ENCODE measurements at places on chromosomes 1 and 21.

DNA sequence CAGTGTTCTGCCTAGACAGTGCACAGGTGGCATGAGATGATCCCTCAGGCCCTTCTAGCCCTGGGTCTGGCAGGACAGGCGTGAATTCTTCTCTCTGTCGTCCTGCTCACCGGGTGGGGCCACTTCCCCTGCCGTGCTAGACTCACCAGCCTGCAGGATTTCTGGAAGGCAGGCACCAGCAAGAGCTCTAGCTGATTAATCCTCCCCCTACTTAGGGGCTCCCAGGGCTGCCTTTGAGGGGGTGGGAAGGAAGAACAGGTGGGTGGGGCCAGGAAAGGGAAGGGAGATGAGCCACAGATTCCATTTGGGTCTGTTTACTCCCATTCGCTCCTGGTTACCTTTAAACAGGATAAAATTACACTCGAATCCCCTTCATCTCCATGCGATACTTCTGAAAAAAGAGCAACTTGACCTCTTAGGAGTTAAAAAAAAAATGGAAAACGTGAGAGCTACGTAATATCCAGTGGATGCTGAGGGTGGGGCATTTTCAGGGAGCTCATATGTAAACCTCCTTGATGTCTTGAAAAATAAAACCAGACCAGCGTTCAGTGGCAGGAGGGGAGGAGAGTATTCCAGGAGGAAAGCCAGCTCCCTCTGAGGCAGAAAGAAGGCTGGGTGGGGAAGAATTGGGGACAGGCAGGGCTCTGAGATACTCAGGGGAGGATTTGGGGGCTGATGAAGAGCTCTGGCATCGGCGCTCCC lies 665.5 kb downstream of the PTPRU start:
- no peak overlapping the region for H3K27ac ChIP-seq
- no peaks in the 10 kb centered on the region for H3K36me3 ChIP-seq
- H3K4me3 ChIP-seq = no peak overlapping the region
- H3K27me3 ChIP-seq = no peaks in the 10 kb centered on the region
- DNase-seq = no peak

DNA sequence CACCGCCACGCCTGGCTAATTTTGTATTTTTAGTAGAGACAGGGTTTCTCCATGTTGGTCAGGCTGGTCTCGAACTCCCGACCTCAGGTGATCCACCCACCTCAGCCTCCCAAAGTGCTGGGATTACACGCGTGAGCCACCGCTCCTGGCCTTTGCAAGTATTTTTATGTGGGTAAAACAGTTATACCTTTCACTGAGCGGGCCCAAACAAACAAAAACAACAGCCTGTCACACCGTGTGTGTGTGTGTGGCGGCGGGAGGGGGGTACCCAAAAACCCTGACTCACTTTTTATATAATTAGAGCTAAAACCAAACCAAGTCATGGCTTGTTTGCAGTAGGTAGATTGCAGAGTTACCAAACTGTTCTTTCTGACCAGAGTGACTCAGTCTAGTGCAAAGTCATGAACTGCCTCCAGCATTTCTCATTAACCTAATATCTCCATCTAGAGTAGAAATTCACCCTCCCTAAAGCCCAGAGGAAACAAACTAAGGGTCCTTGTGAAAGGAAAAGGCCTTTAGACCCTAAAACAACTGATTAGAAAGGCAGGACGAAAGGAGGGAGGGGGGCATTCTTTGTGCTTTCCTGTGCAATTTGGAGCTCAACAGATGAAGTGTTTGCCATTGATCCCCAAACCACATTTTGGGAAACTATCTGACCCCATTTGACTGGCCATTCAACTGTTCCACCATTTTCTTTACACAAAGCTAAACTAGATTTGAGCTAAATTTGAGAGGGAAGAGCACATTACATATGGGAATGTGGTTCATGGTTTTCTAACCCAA lies 181.0 kb downstream of the DHRS3 start:
- H3K4me3 ChIP-seq = no peak overlapping the region
- no peaks in the 10 kb centered on the region for H3K27me3 ChIP-seq
- H3K36me3 ChIP-seq = no peaks in the 10 kb centered on the region
- H3K4me1 ChIP-seq = peaks cover 84% of the 10 kb centered on the region
- no peak for DNase-seq

GRCh38 chr1:245154429-245155271 lies at the start of gene KIF26B:
Gene KIF26B (plus strand): TSS chr1:245154985. CDS start chr1:245155425, 440 bp downstream.
- DNase-seq = no peak
- no peaks in the 10 kb centered on the region for H3K36me3 ChIP-seq
- H3K4me1 ChIP-seq = peaks cover 3% of the 10 kb centered on the region
- H3K27me3 ChIP-seq = peaks cover 2% of the 10 kb centered on the region
- peak within 1 kb of the TSS; percentile 90 for H3K4me3 ChIP-seq

GRCh38 chr1:33455539-33456501 lies 16.6 kb upstream of the ZSCAN20 start:
- DNase-seq = no peak
- no peaks in the 10 kb centered on the region for H3K4me1 ChIP-seq
- no peak overlapping the region for H3K4me3 ChIP-seq
- H3K27me3 ChIP-seq = no peaks in the 10 kb centered on the region

- H3K36me3 ChIP-seq = no peaks in the 10 kb centered on the region
- no peaks in the 10 kb centered on the region for H3K4me1 ChIP-seq
- no peak for DNase-seq
- no peaks in the 10 kb centered on the region for H3K27me3 ChIP-seq
These were observed 154.2 kb downstream of the PTGER3 start for GRCh38 chr1:70893381-70893780.

- no peak for DNase-seq
- H3K4me1 ChIP-seq = peaks cover 8% of the 10 kb centered on the region
- no peak overlapping the region for H3K27ac ChIP-seq
- H3K4me3 ChIP-seq = no peak overlapping the region
- H3K27me3 ChIP-seq = peaks cover 22% of the 10 kb centered on the region
- no peaks in the 10 kb centered on the region for H3K36me3 ChIP-seq
These were observed 37.0 kb upstream of the TENT5B start for GRCh38 chr1:27049607-27050006.

DNA sequence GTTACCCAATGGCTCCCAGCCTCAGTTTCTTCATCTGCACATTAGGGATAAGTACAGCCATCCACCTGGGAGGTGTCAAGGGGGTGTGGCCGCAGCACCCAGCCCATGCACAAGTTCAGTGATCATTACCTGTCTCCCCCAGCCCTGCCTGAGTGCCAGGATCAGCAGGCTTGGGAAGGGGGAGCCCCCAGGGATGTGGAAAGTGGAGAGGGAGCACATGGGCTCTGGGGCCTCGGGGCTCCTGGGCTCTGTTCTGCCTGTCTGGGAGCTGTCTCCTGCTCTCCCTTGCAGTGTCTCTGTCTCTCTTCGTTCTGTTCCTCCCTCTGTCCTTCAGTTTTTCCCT lies 10.8 kb upstream of the PADI1 start:
- no peak overlapping the region for H3K4me3 ChIP-seq
- H3K27me3 ChIP-seq = peaks cover 37% of the 10 kb centered on the region
- H3K27ac ChIP-seq = no peak overlapping the region
- H3K36me3 ChIP-seq = no peaks in the 10 kb centered on the region

DNA sequence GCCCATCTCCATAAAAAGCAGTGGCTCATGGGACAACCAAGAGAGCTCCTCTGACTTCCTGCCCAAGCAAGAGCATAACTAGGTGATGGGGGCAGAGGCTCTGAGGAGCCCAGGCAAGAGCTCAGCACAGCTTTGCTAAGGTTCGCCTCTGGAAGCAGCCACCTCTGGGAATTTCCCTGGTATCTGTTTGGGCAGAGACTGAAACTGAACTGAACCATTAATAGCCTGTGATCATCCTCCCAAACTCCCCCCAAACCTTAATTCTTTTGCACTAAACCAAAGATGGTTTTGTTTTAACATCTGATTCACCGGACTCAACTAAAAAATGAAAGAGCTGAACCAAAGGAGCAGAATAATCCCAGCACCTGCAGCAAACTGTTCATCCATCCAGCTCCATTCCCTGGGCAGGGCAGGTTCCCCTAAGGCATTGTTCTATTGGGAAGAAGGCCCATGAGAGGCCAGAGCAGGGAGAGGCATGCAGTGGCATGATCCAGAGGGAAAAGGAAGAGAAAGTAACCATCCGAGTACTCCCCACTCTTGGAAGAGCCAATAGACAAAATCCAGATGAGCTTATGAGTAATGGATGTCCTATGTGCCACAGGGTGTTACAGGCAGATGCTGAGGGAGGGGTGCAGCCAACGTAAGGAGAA lies 77.8 kb upstream of the KAZN start:
- H3K36me3 ChIP-seq = no peaks in the 10 kb centered on the region
- no peaks in the 10 kb centered on the region for H3K27me3 ChIP-seq
- H3K27ac ChIP-seq = no peak overlapping the region
- H3K4me1 ChIP-seq = no peaks in the 10 kb centered on the region
- H3K4me3 ChIP-seq = no peak overlapping the region

DNA sequence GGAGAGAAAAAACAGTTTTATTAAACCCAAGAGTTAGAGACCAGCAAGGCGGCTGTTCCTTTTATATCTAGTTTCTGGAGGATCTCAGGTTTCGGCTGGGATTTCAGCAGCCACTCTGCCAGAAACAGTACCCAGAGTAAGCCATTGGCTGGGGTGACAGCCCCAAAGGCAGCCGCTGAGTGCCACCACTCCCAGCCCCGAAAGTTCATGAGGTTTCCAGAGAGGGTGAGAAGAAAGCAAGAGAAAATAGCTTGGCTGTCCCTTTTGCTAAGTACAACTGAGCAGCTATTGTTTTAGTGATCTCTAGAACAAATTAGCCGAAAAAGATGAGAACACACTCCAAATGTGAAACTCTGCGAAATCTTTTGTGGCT lies 1.2 kb downstream of the SH3BGR start:
- no peak for DNase-seq
- no peaks in the 10 kb centered on the region for H3K36me3 ChIP-seq
- H3K27me3 ChIP-seq = no peaks in the 10 kb centered on the region
- no peak overlapping the region for H3K27ac ChIP-seq
- H3K4me3 ChIP-seq = no peak overlapping the region
- no peaks in the 10 kb centered on the region for H3K4me1 ChIP-seq

GRCh38 chr1:6330410-6330911 lies 63.1 kb downstream of the ACOT7 start:
- H3K27ac ChIP-seq = no peak overlapping the region
- no peaks in the 10 kb centered on the region for H3K4me1 ChIP-seq
- peaks cover 3% of the 10 kb centered on the region for H3K36me3 ChIP-seq
- no peak for DNase-seq
- no peaks in the 10 kb centered on the region for H3K27me3 ChIP-seq

GRCh38 chr1:52814465-52814864 lies 28.1 kb upstream of the ZYG11A start:
- no peak overlapping the region for H3K4me3 ChIP-seq
- no peak for DNase-seq
- H3K36me3 ChIP-seq = peaks cover 3% of the 10 kb centered on the region
- H3K27ac ChIP-seq = no peak overlapping the region

- H3K27me3 ChIP-seq = no peaks in the 10 kb centered on the region
- no peak overlapping the region for H3K27ac ChIP-seq
- peaks cover 63% of the 10 kb centered on the region for H3K4me1 ChIP-seq
- H3K4me3 ChIP-seq = no peak overlapping the region
- no peaks in the 10 kb centered on the region for H3K36me3 ChIP-seq
These were observed 78.1 kb upstream of the RUNX3 start for GRCh38 chr1:25008192-25008485.

- H3K4me3 ChIP-seq = no peak overlapping the region
- H3K27me3 ChIP-seq = no peaks in the 10 kb centered on the region
- peaks cover 97% of the 10 kb centered on the region for H3K4me1 ChIP-seq
- no peak overlapping the region for H3K27ac ChIP-seq
- DNase-seq = no peak
These were observed 185.9 kb upstream of the EDN2 start for GRCh38 chr1:41670217-41670957.

DNA sequence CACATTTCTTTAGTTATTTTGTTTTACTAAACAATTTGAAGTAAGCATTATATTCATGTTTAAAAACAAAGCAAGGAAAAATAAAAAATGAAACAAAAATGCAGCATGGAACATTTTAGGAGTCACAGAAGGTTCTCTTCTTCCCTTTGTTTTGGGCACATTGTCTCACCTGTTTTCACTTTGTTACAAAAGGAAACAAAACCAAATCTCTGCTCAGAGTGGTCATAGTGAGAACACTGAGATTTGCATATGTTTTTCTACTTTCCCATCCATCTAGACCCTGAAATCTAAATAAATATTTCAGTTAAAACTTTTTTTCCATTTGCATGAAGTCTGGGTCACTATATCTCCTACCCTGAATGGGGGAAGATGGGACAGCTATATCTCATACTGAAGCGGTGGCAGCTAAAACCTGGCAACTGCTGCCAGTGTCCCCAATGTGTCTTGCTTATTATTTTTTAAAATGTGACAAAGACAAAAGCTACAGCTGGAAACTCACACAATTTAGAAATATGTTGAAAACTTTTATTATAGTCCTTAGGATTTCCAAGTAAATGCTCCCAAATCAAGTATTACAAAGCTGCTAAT lies 3.5 kb downstream of the EXOC8 start:
- no peaks in the 10 kb centered on the region for H3K27me3 ChIP-seq
- no peak for DNase-seq
- H3K4me1 ChIP-seq = peaks cover 32% of the 10 kb centered on the region
- H3K36me3 ChIP-seq = no peaks in the 10 kb centered on the region
- H3K27ac ChIP-seq = no peak overlapping the region

DNA sequence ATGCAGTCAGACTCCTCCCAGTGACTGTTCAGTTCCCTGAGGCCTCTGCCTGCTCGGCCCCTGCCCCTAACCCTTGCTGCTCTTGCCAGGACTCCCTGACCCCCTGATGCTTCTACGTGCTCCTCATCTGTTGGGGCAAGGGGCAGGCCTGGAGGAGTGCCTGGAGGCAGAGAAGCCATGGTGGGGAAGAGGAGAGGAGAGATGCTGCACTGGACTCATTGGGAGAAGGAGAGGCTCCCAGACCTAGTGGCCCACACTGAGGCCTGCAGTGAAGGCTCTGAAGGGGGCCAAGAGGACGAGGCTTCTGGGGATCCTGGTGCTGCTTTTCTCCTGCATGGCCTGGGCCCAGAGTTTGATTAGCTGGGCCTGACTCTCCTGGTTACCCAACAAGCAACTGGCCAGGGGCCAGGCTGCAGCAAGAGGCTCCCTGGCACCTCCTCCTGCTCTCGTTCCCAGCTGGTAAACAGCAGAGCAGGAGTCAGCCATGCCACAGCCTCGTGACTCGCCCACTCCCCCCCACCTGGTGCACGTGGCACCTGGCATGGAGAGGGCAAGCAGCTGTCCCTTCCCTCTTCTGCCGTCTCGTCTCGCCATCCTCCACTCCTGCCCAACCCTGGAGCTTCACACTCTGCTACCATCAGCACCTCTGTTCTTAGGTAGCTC lies 847 bp upstream of the RORC start:
- no peak overlapping the region for H3K4me3 ChIP-seq
- H3K27ac ChIP-seq = peak overlapping the region; percentile 60
- H3K27me3 ChIP-seq = no peaks in the 10 kb centered on the region
- no peaks in the 10 kb centered on the region for H3K36me3 ChIP-seq
